ENCODE measurements at places on chromosomes 16 and 17.

DNA sequence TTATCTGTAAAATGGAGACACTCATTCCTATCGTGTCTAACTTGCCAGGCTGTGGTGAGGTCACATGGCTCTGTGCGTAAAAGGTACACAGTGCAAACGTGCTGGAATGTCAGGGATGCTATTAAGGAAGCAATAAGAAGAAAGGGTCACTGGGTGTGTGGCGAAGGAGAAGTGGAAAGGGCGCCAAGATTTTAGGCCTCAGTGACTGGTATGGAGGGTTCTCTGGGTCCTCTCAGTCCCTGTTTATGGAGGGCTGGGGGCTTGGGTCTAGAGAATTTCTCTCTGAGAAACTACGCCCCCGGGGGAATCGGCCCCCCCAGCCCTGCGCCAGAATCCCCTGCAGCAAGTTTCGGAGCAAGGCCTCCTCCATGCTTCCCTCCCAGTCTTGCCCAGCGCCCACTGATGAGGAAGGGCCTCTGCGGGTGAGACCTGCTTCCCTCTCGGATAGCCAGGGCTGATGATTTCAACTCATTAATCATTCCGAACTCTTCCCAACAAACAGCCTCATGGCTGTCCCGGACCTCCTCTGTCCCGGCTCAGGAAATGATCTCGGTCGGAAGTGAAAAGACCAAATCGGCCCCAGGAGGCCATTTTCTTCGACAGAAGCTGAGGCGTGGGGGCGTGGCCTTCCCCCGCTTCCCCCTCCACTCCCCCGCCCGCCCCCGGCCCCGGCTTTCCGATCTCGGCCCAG is 1.2 kb upstream of the HEXIM1 start:
- peak; percentile 47 for DNase-seq

DNA sequence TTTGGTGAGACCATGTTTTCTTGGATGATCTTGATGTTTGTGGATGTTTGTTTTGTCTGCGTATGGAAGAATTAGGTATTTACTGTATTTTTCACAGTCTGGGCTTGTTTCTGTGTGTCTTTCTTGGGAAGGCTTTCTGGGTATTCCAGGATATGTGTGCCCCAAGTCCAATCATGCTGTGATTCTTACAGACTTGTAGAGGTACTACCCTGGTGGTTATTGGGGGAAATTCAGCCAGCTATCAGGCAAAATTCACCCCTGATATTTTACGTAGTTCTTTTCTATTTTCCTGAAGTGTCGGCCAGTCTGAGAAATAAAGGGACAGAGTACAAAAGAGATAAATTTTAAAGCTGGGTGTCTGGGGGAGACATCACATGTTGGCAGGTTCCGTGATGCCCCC is 33.4 kb upstream of the ARL4D start:
- no peak for DNase-seq

- no peak for DNase-seq
Measured at GRCh38 chr17:48181653-48182052, 74.1 kb downstream of the SNX11 start.

- DNase-seq, result no peak
Measured at GRCh38 chr16:9622268-9622667, 530.8 kb downstream of the HAPSTR1 start.

- DNase-seq, result no peak
Measured at GRCh38 chr17:28511858-28512461, 5.8 kb downstream of the FOXN1 start.

- DNase-seq, result no peak
Measured at GRCh38 chr17:12959441-12959840, 58.4 kb downstream of the ELAC2 start.

DNA sequence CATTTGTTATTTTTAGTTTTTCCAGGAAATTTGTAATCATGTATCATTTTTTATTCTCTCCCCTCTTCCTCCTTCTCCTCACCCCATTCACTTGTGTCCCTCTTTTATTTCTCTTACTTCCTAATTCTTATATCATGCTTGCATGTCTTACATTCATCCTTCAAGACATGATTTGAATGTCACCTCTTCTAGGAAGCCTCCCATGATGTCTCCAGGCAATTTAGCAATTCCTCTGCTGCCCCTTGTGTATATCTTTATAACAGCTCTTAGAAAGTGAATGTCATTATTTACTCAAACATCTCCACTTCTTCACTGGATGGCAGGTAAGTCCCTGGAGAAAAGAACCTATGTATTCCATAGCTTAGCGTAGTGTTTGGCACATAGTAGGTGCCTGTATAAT is 7.8 kb downstream of the HNF1B start:
- DNase-seq, result no peak

- DNase-seq, result no peak
Measured at GRCh38 chr17:44766409-44767038, 7.7 kb downstream of the ADAM11 start.

GRCh38 chr17:61400717-61401388 is 1.2 kb downstream of the TBX2 start:
- no peak for DNase-seq

GRCh38 chr17:60416368-60416925 is 5.8 kb upstream of the CHCT1 start:
- DNase-seq, result no peak

- DNase-seq, result no peak
Measured at GRCh38 chr17:61053469-61053868, 346.2 kb upstream of the TBX2 start.

DNA sequence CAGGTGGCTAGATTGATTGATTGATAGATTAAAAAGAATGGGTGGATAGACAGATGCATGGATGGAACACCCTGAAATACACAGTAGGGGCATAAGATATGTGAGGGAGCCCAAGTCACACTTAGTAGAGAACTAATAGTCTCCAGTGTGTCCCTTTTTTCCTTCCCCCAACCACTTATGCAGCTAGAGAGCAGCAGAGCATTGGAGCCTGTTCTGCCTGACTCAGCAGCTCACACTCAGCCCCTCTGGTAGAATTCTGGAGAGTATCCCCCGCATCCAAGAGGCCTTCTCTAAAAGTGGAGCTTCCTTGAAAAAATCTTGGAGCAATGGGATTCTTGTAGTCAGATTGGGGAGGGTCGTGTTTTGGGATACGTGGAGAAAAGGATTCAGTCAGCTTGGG is 20.5 kb upstream of the GPR139 start:
- no peak for DNase-seq

GRCh38 chr16:83329441-83329840 is 478.3 kb upstream of the HSBP1 start:
- no peak for DNase-seq

- peak; percentile 70 for DNase-seq
Measured at GRCh38 chr16:67000384-67001351, 12.3 kb downstream of the CES4A start.

DNA sequence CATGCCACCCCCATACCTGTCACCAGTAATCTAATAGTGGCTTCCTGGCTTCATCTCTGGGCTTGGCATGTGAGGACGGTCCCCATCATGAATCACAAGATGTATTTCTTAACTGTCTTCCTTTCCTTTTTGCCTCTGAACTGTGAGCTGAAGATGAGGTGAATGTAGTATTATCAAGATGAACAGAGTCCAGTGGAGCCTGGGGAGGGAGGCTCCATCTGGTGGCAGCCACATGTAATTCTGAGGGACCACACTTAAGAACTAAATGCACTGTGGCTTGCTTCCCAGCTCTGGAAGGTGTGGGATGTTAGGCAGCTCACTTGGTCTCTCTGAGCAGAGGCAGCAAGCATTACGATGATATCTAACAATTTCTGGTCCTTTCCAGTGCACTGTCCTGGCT is 354.9 kb upstream of the ASIC2 start:
- DNase-seq, result peak; percentile 71

- peak; percentile 42 for DNase-seq
Measured at GRCh38 chr17:58084317-58084981, 1.2 kb downstream of the DYNLL2 start.

- DNase-seq, result no peak
Measured at GRCh38 chr16:46688101-46688653, 801 bp downstream of the VPS35 start.

DNA sequence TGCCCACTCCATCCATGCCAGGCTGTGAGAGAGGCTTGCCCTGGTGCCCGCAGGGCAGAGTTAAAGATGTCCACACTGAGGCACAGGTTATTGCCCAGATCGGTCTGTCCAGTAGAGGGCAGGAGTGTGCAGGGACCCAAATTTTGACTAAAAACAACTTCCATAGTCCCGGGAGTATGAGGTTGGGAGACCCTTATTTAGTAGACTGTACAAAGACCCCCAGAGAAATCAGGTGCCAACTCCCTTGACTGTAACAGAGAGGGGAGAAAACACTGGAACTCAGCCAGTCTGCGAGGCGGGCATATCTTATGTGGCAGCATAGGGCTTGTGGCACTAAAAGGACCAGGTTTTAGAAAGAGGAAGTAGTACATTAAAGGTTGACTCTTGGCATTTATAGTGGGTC is 43.4 kb downstream of the HNF1B start:
- no peak for DNase-seq

DNA sequence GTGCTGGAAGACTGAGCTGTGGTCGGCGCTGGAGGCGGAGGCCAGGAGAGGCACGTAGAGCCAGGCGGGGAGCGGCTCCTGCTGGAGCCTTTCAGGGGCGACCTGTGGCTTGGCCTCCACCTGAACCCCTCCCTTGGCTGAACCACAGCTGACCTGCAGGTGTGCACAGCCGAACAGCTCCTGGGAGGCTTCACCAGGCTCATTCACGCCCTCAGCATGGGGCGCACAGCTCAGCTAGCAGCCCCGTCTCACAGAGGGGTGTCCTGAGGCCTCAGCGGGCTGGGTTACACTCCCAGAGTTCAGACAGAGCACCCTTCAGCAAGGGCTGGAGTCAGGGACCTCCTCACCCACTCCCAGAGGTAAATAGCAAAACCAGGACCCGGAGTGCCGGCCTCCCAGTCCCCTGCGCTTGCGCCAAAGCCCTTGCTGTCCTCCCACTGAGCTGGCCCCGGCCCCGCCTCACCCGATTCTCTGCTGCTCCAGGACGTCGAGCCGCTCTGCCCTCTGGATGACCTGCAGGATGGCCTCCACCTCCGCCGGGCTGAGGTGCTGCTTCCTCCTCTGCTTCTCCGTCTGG is 31.7 kb downstream of the RPH3AL start:
- no peak for DNase-seq

GRCh38 chr16:35525979-35526590 is 2066.7 kb downstream of the TP53TG3F start:
- DNase-seq, result no peak

GRCh38 chr16:495127-495748 is 32.3 kb upstream of the CAPN15 start:
- no peak for DNase-seq

DNA sequence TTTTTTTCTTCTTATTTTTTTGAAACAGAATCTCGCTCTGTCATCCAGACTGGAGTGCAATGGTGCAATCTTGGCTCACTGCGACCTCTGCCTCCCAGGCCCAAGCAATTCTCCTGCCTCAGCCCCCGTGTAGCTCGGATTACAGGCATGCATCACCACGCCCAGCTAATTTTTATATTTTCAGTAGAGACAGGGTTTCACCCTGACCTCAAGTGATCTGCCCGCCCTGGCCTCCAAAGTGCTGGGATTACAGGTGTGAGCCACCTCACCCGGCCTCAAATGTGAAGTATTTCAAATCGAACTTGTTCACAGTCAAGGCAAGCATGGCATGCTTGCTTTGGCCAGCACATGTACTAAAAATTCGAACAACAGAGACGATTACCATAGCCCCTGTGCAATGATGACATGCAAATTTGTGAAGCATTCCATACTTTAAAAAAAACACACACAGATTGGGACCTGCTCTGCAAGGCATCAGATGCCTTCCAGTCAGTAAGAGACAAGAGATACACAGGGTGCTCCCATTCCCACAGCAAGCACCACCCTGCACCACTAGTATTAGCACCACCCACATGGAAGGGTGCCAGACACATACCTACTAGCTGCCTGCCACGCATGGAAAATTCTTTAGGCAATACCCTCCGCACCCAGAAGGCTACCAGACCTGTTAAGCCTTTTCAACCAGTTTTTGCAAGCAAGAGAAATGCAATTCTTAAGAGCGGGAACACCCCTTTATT is 47.2 kb downstream of the ANKRD11 start:
- DNase-seq, result no peak

DNA sequence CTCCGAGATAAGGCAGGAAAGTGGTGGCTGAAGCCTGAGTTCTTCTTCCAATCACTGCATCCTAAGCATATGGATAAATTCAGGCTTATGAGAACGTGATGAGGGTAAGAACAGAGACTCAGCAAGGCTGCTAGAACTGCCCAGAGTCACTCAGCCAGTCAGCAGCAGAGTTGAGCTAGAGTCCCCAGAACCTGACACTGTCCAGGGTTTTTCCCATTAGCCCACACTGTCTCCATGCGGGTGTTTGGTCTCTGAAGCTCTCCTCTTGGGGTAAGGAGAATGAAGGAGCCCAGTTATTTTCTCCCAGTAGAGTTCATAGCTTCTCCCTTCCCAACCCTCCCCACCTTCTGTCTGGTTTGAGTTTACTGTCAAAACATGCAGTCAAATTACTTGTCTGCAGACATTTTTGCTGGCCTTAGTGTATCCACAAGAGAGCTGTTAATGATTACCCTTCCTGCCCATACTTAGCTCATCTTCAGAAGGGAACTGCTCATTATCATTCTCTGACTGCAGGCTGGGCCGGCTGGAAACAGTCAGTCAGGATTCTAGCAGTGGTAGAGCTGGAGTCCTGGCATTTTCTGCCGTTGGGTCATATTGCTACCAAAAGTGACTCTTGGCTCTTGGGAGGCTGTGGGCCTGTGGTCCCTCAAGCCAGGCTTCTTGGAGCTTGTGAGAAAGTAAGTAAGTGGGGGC is 460.0 kb downstream of the HS3ST3B1 start:
- DNase-seq, result no peak

- peak; percentile 58 for DNase-seq
Measured at GRCh38 chr17:74842599-74843351, 16.9 kb downstream of the GRIN2C start.

GRCh38 chr17:17413215-17413792 is 63.5 kb upstream of the MED9 start:
- no peak for DNase-seq

DNA sequence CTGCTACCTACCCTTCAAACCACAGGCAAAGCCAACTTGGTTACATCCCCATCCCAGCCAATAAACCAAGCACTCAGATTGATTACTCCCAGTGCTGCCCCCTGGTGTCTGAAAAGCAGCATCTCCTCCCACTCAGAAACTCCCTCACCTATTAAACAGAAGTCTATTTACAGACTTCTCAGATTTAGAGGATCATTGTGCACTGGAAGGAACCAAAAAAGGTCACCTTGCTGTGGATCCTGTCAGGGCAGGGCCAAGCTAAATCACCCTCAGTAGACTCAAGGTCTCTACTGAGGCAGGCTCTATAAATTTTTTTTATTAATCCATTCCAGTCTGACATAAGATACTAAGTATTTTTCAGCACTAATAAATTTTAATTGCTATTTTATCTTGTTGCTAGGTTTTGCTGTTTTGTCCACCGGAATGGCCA is 17.6 kb downstream of the HIGD1B start:
- peak; percentile 55 for DNase-seq

Data from dorsolateral prefrontal cortex (tissue), 122 donors.